T-helper 1 cell (primary cell): ENCODE measurements at places on chromosomes 5 and 9.

- DNase-seq, result no peak
These were observed 423.7 kb downstream of the ZSWIM6 start for GRCh38 chr5:61755726-61756222.

DNA sequence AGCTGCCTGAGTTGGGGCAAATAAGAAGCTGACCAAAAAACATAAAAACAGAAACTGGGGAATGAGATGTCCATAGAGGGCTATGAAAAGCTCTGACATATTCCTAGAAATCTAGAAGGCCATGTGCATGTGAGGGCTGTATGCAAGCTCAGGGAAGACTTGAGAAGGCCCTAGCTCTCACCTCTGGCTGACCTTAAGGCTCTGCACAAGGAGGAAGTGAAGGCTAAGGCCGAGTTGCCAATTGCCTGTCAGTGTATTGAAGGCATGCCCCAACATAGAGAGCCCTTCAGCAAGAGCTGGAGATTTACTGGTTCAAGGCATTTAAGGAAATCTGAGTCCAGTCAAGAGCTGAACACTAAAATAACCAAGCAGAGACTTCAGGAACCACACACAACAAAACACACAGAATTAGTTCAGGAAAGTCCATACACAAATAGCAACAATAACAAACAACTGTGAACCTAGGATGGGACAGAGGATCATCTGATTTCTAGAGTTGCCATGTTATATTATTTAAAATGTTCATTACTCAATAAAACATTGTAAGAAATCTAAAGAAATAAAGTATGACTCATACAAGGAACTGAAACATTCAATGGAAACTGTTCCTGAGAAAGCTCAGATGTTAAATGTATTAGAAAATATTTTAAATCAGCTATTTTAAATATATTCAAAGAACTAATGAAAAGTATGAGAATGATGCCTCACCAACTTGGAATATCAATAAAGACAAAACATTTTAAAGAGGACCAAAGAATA, 161.8 kb downstream of the AUH start:
- DNase-seq, result no peak

GRCh38 chr9:123344192-123344949, 11.6 kb upstream of the CRB2 start:
- no peak for DNase-seq

DNA sequence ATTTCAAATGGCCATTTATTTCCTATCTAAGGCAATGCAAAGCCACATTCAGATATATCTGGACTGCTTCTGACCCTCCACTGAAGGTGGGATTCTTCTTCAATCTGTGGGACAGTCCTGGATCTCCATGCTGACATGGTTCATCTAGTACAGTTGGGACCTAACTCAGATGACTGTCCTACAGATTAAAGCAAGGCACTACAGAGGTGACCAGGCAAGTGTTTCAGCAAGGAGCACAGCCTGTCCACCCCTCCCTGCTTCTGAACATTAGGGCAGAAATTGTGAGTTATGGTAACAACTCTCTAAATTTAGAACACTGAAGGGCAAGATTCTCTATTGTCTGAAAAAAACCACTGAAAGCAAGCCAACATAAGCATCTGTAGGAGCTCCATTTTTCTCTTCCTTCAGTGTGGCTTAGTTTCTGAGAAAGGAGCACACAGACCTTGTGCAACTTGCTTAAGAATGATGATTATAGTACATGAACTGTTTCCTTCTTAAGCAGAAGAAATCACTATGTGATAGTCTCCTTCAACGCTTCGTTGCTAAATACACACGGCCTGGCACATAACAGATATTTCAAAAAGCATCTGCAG, 62.9 kb upstream of the BARX1 start:
- DNase-seq, result no peak

- DNase-seq, result no peak
These were observed 8.0 kb upstream of the TLR4 start for GRCh38 chr9:117696154-117696553.

GRCh38 chr9:26603617-26604016, 289.0 kb downstream of the CAAP1 start:
- no peak for DNase-seq

- DNase-seq, result no peak
These were observed 81.2 kb upstream of the TRIM32 start for GRCh38 chr9:116605904-116606341.

DNA sequence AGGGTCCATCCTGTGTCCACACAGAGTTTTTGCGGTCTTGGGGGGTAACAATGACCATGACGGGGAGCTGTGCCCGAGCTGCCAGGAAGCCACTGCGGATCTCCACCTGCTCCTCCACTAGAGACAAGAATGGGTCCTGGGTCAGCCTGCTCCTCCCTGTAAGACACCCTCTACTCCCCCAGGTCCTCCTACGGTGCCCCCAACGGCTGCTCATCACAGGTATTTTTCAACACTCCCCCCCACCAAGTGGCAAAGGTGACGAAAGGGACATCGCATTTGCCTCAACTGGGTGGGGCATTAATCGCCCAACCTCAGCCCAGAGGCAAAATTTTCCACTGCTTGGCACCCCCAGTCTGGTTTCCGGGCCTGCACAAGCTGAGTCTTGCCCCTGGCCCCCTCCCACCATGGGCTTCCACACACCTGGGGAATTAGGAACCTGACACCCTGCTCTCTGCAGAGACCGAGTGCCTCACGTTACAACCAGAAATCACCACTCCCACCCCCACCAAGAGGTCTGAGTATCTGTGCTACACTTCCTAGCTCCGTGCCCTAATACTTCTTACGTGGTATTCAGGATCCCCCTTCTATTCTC, 9.6 kb downstream of the NOL6 start:
- DNase-seq, result no peak

GRCh38 chr5:175686826-175687225, 29.0 kb downstream of the HRH2 start:
- no peak for DNase-seq

- DNase-seq, result no peak
These were observed 290.6 kb downstream of the OSTF1 start for GRCh38 chr9:75378926-75379325.

- no peak for DNase-seq
These were observed 3.2 kb upstream of the CORO2A start for GRCh38 chr9:98195671-98196070.

DNA sequence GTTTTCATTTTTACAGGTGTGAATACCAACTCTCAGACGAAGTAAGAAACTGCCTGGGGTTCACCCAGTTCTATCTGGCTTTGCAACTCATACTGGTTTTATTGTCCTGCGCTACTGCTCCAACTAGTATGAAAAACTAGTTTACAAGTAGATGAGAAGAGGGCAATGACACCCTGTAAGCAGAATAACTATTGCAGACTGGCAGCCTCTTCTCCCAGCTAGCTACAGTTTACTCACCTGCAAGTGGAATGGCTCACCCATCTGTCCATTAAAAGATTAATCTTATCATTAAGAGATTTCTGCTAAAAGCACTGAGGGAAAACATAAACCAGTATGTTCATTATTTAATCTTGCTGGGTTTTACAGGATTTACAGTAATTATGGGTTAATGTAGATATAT, 113.4 kb downstream of the FRMD3 start:
- no peak for DNase-seq

GRCh38 chr5:120151181-120151580, 312.9 kb upstream of the PRR16 start:
- no peak for DNase-seq

DNA sequence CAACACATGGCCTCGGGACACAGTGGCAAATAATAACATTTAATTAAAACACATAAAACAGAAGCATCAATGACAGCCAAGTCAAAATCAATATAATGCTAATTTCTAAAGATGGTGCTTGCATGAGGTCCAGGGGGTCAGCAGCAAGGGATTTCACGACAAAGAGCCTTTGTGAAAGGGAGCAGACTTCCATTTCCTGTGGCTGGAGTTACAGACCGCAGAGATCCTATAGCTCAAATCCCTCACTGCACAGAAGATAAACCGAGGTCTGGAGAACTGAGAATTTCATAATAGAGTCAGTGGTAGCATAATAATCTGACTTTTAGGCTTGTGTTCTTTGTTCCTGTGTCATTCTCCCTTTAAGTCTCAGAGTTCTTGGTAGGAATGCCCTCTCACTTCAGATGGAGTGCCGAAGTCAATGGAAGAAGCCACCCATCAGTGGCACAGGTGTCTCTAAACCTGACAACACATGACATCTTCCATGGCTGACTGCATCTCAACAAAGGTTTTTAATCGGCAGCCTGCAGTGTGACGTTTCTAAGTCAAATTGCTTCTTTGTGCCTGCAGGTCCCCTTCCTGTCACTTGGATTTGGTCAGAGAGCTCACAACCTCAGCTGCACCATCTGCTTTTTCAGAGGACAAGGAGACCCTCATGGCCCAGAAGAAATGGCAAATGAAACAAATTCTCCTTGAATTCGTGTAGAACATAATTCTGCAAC, 67.4 kb downstream of the CARTPT start:
- no peak for DNase-seq
